Gastroesophageal sphincter (tissue), 4 donors: ENCODE measurements at places on chromosomes 7 and 10.

DNA sequence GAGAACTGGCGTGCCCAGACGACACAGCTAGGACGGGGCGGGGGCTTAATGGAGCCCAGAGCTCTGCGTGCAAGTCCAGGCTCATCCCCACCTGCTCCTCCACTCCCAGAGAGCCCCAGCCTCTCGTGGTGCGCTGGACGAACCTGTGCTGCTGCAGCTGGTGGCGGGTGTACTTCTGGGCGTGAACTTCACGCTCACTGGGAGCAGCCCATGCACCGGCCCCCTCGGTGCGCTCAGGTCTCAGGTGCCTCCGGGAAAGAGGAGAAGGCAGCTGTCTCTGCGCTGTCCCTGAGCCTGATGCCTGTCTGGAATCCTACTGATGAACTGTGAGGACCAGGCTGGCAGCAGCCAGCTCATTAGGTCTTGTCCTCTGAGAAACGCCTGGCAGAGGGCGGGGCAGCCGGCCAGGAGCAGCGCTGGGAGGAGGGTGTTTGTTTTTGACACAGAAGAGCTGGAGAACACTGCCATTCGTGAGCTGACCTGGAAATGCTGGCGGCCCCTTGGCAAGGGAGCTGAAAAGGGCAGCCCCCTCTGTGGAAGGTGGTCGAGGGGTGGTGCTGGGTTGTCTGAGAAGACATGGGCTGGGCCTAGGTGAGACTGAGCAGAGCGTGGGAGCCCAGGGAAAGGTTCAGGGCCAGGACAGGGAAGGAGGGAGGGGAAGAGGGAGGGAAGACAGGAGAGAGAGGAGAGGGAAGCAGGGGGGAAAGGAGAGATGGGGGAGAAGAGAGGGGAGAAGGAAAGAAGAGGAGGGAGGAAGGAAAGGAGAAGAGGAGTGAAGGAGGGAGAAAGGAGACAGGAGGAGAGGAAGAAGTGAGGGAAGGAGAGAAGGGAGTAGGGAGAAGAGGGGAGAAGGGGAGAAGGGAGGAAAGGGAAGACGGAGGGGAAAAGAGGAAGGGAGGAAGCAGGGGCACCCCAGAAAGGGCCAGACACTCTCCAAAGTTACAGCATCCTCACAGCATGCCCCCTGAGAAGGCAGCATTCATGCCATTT is 53.5 kb upstream of the TNS3 start:
- peak; percentile 32 for ATAC-seq

- ATAC-seq, result no peak
Observed at GRCh38 chr10:33010132-33011037, 52.4 kb upstream of the ITGB1 start.

- peak; percentile 77 for ATAC-seq
Observed at GRCh38 chr7:134885967-134886352, 100.3 kb upstream of the AGBL3 start.

DNA sequence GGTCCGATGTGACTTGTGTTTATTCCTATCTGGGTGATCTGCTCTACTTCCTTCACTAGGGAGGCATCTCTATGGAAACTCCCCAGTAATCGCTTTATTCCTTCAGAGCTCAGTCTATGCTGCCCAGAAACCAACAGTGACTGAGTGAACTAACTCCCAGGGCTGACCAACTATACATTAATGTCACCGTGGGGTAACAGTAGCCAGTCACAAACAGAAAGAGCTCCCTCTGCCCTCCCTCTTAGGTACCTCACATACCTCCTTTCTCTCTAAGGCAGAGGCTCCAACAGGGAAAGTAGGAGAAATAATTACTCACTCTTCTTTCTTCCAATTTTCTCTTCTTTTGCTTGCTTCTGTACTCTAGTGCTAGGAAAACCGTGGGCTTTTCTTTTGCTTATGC is 855.0 kb downstream of the REEP3 start:
- ATAC-seq, result no peak

DNA sequence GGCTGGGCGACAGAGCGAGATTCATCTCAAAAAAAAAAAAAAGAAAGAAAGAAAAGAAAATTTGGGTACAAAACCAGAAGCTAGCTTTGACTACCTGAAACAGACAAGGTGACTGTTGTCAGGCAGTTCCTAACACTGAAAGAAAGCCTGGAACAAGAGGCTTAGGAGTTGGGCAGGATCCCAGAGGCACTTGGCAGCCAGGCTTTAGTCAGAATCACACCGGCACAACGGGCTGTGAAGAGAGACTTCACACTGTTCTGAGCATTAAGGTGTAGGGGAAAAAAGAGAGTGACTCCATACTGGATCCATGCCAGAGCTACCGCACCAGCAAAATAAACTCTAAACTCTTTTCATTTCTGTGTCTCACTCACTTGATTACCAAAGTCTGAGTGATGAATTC is 130.8 kb downstream of the ZNF467 start:
- no peak for ATAC-seq

DNA sequence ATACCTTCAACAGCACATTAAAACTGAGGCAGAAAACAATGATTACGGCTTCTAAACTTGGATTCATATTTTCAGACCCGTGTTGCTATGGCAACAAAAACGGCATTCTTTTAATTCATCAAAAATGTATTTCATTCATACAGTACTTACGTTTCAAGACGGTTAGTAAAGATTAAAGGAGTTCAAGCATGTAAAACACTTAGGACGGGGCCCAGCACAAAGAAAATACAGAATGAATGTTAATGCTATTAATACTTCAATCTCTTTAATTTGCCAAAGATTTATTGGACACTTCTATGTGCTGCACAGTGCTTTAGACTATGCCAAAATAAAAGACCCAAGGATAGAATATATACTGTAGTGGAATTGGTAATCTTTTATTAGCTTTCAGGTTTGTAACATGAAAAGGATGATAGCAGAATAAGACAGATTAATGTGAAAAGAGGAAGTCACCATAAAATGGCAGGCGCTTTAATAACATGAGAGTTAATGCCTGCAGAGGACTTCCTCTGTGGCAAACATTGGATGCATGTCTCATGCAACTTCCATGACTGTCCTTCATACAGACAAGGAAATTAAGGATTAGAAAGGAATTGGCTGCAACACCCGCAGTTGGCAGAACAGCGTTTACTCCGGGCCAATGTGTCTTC is 201.6 kb upstream of the KLF6 start:
- ATAC-seq, result no peak

- no peak for ATAC-seq
Observed at GRCh38 chr10:10055656-10056442, 961.8 kb upstream of the CELF2 start.

- no peak for ATAC-seq
Observed at GRCh38 chr7:127887631-127888030, 143.6 kb downstream of the LRRC4 start.

- no peak for ATAC-seq
Observed at GRCh38 chr7:22281481-22281880, 75.5 kb downstream of the RAPGEF5 start.

DNA sequence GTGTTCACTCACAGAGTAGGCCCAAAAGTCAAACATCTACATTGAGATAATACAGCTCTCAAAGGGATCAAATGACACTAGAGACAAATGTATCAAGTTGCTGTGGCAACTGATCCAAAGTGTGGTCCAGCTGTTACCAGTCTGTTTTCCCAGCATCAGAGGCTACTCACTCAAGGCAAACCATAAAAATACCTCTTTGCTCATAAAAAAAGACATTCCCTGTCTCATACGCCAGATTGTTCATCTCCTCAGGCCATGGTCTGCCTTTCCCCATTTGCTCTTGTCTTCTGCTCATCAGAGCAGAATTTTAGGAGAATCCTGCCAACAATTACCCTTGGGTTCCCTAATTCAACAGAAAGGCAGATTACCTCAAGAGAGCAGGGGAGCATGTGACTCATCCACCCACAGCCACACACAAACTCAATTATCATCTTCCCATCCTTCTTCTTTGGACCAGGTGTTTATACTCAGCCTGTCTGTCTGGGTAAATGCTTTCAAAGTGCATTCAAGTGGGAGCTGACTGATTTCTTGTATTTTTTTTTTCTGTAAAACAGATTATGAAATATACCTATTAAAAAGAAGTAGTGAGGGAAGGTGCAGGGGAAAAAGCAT is 226.5 kb upstream of the HPS1 start:
- ATAC-seq, result no peak
